H9 (cell line): ENCODE measurements at places on chromosomes 2 and 18. TPM values are rescaled to one million over a fixed set of nuclear protein-coding genes. Genes with fewer than 3 reads are reported as not detected.

DNA sequence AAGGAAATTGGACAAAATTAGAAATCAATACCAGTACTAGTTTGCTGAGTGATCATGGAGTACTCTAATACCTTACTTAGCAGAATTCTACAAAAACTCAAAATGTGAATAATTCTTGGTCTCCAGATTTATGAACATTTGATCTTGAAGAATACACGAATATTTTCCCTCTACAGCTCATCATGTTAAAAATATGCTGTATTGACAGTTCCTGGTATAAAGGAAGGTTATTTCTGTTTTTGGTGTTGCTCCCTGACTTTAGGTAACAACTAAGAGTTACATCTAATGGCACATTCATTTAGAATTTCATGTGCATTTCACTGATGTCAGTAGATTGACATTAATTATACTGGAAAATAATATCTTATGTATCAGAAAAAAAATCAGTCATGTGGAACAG lies 479.2 kb upstream of the PKDCC start:
- no peak for DNase-seq

DNA sequence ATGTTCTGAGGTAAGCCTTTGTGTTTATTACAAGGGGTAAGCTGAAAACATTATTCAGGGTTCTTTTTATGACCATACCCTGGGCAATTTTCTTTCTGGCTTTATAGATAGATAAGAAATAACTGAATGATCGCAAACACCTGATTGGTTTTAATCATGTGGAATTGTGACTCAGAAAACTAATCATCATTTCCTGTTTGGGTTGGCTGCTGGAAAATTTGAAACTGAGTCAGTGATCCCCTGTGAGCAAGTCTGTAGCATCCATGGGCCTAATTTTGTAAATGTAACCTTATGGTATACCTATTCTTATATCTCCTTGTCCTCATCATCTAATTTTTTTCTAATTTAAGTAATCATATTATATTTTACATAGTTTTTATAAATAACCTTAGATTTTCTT lies 34.3 kb downstream of the CCDC68 start:
- DNase-seq = no peak

GRCh38 chr18:34611904-34612303 lies 98.2 kb upstream of the DTNA start:
- DNase-seq = no peak

- no peak for DNase-seq
Measured at GRCh38 chr2:147810883-147811765, 33.7 kb upstream of the ACVR2A start.

The SULT1C4 gene
- 0.86 and 0.96 TPM in 2 replicates for total RNA-seq

- DNase-seq = peak; percentile 31
Measured at GRCh38 chr2:196742685-196743084, 56.8 kb downstream of the GTF3C3 start.

DNA sequence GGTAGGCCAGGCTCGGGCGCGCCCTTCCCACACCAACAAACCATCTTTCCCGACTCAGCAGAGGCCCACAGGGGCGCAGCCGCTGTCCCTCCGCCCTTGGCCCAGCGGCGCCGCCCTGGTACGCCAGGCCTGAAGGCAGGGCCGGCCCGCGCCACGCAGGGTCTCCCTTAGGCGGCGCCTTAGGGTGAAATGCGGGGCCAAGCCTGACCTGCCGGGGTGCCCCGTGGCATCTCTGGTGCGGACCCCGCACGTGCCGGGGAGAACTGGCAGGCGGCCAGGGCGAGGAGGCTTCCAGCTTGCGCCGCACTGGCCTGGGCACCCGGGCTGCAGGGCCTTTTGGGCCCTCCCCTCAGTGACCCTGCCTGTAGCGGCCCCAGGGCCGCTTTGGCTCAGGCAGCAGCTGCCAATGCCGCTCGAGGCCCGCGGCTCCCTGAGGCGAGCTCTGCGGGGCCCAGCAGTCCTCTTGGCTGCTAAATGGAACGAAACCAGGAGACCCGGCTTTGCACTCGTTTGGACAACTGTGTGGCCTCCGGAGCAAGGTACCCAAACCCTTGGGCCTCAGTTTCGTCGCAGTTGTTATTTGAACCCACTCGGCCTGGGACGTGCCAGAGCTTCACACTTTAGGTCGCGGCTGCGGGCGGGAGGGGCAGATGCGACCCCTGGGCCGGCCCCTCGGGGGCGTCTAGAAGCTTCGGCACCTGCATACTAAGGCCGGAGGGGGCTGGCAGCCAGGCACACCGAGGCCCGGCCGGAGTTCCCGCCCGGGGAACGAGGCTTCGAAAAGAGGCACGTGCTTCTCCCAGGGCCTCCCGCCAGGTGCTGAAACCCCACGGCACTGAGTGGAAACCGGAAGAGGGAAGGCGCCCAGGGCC lies 8.5 kb downstream of the OTX1 start:
- peak; percentile 60 for DNase-seq

The MZT2A gene
- total RNA-seq = 127 and 144 TPM in 2 replicates

GRCh38 chr2:168196764-168197180 lies 50.6 kb downstream of the STK39 start:
- DNase-seq = no peak

DNA sequence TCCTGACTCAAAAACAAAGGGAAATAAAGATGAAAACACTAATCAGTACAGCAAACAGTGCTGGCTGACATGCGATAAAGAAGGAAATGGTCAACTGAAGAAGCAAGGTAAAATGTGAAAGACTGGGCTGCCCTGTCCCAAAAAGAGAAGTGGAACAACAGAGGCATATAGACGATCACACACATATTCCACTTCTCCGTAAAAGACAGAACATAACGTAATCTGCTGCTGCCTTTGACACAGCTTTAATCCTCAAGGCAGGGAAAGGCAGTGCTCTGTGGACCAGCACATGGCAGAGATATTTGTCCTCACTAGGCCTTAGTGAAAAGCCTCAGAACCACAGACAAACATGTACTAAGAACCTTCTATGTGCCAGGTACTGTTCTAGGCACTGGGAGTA lies 24.3 kb upstream of the REL start:
- no peak for DNase-seq

GRCh38 chr18:37393221-37393827 lies 172.3 kb downstream of the CELF4 start:
- DNase-seq = no peak

The PTPRN gene
- total RNA-seq = 6.3 and 6.5 TPM in 2 replicates

GRCh38 chr2:199680482-199680881 lies 170.5 kb downstream of the FTCDNL1 start:
- DNase-seq = no peak

DNA sequence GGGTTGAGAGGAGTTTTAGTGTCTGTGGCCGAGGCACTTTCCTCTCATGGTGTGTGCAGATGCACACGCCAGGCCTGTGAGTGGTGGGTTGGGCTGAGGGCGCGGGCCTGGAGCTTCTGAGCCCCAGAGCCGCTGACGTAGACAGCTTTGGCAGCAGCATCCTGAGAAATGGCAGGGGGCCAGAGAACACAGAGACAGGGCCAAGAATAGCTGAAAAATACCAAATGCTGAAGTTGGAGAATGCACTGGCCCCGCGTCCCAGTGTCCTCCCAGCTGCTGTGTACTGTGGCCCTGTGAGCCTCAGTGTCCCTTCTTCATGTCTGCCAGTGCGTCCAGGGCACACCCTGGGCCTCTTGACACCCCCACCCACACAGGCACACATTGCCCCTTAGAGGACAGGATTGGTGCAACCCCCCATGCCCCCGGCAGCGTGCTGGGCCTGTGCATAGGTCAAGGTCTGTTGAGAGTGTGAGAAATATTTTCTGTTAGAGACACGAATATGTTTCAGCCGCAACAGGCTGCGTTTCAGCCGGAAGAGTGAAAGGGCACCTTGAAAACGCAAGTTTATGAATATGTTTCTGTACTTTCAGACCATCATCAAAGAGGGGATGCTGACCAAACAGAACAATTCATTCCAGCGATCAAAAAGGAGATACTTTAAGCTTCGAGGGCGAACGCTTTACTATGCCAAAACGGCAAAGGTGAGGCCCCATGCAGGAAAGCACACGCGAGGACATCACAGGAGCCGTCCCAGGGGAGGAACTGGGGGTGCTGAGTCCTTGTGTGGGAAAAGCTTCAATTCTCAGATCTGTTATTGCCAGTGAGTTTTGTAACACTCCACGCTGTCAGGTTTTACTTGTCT lies 33.6 kb downstream of the DGKD start:
- DNase-seq = no peak

The FOXI3 gene
- total RNA-seq = 18.3 and 19.2 TPM in 2 replicates

The IFIH1 gene
- total RNA-seq = 0.81 and 1.1 TPM in 2 replicates

DNA sequence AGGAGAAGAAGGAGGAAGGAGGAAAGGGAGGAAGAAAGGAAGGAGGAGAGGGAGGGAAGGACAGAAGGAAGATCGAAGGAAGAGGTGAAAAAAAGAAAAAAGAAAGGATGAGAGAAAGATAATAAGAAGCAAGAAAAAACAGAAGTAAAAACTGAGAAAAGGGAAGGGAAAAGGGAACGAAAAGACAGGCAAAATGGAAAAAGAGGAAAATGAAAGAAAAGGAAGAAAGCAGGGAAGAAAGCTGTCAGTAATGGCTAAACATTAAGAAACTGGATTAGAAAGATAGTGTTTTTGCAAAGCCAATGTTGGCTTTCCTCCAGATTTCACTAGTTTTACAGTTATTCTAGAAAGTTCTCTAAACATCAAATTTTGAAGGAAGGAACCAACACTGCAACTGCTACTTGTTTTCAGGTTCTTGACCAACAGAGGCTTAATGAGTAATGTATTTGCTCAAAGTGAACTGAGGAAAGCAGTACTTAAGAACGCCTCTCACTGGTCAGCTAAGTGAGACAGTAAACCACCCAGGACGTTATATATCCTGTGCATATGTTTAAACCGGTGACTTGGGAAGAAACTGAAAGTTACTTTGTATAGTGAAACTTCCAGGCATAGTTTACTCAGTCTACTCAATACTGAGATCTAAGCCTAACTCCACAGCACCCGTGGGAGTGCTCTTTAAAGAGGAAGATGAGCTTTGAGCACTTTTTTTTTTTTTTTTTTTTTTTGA lies 286.2 kb upstream of the TRIB2 start:
- DNase-seq = no peak

- DNase-seq = no peak
Measured at GRCh38 chr18:40407909-40408308, 1547.1 kb upstream of the PIK3C3 start.

- DNase-seq = peak; percentile 58
Measured at GRCh38 chr18:51621113-51621863, 423.8 kb upstream of the MEX3C start.

The POMC gene
- 1.6 and 2.5 TPM in 2 replicates for total RNA-seq

- no peak for DNase-seq
Measured at GRCh38 chr2:16005816-16006536, 65.6 kb downstream of the MYCN start.

DNA sequence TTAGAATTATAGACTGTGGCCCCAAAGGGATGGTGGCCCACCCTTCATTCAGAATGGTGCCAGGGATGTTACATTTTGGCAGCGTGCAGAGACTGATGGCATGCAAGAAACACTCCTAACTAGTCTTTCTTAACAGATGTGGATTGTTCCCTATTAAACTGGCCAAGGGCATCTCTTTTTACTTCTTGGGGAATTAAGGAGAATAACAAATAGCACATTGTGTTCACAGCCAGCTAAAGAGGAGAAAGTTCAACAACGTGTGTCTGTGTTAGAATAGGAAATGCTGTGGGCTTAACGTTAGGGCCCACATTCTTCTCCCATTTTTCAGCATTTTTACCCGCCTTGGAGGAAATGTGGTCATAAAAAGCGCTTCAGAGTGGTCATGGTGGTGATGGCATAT lies 404.8 kb downstream of the CDH2 start:
- no peak for DNase-seq

The NOSTRIN gene
- not detected in 2 replicates for total RNA-seq

The PRSS56 gene
- total RNA-seq = not detected in 2 replicates

The ACOXL gene
- 33.3 and 37.6 TPM in 2 replicates for total RNA-seq

DNA sequence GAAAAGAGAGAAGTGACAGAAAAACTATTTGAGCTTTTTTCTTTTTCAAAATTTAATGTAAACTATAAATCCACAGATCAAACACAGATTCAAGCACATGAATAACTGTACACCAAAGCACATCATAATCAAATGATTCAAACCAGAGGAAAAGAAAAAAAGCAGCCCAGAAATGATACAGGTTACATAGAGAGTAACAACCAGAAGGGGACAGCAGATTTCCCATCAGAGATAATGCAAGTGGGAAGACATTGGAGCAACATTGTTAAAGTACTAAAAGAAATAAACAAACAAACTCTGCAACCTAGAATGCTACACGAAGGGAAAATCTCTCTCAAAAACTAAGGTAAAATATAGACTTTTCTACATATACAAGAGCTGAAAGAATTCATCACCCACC lies 34.5 kb downstream of the CMPK2 start:
- no peak for DNase-seq

DNA sequence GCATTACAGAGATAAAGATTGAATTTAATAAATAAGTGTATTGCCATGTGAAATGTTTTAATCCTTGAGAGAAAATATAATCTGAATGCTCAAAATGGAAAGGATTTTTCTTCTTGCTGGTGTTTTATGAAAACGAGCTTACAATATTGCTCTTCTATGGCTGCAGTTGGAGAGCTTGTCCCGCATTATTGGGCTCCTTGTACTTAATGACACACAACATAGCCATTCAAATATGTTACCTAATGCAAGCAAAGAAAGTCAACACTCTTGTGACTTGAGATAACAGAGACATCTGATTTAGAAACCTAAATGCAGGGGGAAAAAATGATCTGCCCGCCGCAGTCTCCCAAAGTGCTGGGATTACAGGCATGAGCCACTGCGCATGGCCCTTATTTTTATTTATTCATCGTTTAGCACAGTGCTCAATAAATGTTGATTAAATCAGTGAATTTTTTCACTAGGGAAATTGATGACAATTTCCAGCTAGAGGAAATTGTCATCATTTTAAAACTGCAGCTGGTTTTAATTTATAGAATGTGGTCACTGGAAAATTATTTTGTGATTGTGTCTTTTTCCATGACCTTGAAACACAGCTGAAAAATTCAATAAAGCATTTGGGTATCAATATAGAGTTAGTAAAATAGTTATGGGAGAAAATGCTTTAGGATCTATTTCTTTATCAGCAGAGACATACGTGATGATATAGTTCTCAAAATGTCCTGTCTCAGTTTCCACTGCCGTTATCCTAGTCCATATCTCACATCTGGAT lies 2.4 kb upstream of the PRKD3 start:
- DNase-seq = no peak

The ASTL gene
- 0.72 and 0.81 TPM in 2 replicates for total RNA-seq

The IL1B gene
- total RNA-seq = not detected in 2 replicates
